ENCODE measurements at places on chromosomes 1 and 21.

DNA sequence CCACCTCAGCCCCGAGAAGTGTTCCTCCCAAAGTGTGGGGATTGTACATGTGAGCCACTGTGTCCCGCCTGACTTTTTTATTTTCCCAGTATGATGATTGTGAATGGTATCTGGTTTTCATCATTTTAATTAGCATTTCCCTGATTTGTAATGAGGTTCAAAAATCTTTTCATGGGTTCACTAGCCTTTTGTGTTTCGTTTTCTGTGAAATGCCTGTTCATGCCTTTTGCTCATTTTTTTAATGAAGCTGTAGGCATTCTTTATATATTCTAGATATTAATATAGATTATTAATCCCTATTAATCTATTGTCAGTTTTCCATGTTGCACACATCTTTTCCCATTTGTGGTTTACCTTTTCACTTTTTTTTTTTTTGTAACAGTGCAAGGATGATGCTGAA, 20.5 kb downstream of the DAP3 start:
- DNase-seq: no peak

- peak; percentile 50 for DNase-seq
Observed at GRCh38 chr1:43206600-43207228, 34.6 kb downstream of the CFAP57 start.

GRCh38 chr1:68145418-68146126, 86.8 kb downstream of the WLS start:
- DNase-seq: peak; percentile 43

GRCh38 chr1:68673771-68674170, 176.9 kb upstream of the DEPDC1 start:
- DNase-seq: no peak

DNA sequence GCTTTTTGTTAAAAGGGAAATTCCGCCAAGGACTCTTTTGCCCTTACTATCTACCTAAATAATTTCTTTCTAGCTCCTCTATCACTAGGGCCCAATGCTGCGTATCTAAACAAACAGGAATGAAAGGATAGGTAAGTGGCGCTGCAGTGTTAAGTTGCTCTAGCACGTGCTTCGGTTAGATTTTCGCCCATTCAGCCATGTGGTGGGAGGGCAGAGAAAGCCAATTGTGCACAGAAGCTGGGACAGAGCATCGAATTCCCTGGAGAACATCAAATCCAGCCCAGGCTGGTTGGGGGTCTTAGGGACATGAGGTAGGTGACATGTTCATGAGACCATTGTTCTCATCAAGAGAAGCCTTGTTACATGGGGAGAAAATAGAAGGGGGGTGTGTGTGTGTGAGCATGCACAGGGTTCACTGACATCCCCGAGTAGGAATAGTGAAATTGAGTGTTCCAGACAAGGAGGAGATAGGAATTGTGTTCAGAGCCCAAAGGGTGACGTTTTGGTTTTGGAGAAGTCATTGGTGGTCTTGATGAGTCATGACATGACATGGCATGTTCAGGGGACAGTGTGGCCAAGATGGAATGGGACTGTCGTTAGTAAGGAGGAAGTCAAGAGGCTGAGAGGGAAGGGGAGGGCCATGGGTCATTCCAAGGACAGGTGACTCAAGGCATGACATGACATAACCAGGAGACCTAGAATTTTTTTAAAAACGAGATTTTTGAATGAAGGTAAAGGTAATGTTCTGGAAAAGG, 107.1 kb downstream of the TLR5 start:
- peak; percentile 37 for DNase-seq

GRCh38 chr1:214511639-214511998, 39.8 kb downstream of the PTPN14 start:
- no peak for DNase-seq

GRCh38 chr1:110211496-110212168, 1.5 kb downstream of the KCNC4 start:
- no peak for DNase-seq
